ENCODE measurements at places on chromosomes 5 and 9.

DNA sequence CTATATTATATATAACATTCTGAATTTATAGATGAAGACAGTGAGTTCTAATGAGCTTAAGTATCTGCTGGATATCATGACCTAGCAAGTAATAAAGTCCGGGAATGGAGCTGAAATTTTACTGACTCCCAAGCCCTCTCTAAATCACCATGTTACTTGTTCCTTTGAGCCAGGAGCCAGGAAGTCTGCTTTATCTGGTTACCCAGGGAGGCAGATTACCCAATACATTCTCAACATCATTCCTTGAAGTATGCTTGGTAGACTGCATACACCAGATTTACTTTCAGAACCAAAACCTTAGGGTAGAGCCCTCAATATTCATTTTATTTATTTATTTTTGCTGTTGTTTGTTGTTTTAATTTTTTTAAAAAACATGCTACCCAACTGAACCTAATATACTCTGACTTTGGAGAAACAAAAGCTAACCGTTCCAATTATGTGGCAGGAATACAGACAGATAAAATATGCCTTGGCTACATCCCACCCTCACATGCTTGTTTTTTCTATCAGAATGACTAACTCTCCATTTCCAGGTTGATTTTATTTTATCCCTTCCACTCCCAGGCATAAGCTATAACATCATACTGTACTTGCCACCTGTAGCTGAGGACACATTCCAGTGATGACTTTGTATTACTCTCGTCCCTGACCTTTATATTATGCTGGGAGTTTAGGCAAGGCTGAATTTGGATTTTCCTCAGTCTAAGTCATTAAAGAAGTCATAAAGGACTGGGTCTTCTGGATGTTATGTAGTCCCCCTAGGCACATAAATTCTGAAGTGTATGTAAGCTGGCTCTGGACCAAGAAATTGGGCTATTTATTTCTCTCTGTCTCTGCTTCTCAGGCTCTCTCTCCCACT lies 82.0 kb downstream of the YIPF5 start:
- no peak for DNase-seq

- DNase-seq = no peak
These were observed 167.0 kb upstream of the OTULINL start for GRCh38 chr5:14414656-14415023.

- DNase-seq = no peak
These were observed 59.5 kb downstream of the ERMP1 start for GRCh38 chr9:5773324-5773999.

DNA sequence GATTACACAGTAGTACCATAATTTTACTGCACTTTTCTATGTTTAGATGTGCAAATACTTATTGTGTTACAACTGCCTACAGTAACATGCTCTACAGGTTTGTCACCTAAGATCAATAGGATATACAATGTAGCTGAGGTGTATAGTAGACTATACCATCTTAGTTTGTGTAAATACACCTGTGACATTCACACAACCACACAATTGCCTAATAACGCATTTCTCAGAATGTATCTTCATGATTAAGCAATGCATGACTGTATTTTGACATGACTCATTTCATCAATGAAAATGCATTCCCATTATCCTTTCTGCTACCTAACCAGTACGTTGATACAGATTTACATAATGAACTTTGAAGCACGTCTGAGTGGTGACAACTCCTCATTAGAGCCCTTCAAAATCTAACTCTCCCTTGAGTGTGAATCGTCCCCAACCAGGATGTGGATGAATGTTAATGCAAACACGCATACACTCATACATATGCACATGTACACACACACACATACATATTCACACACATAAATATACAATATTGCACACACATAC lies 28.4 kb downstream of the GZMK start:
- DNase-seq = no peak

DNA sequence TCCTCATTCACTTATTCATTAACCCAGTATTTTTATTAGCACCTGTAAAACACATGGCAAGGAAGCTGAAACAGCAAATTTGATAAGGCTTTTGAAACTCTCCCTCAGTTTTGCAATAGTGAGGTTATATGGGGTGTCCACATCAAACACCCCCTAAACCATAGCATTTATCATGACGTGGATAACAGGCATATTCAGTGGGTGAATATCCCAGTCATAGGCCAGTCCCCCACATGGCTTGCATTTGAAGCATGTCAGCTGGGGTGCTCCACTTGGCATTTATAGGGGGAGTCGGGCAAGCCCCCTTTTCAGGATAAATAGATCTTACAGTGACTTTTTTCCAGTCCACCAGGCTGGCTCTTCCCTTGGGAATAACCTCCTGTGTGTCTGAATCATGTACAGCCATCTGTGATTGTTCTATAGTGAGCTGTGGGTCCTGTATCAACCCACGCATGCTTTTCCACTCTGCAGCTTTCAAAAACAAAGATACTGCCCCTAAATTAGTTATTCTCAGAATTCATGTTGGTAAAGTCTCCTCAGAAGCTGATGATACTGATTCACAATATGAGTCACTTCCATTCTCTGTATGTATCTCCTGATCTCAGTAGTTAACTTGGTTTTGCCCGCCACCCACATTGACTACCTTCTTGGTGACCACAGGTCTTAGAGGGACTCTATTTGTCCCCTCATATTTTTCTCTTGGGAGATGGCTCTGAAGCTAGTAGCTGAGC lies 84.4 kb upstream of the SPIN1 start:
- DNase-seq = no peak

DNA sequence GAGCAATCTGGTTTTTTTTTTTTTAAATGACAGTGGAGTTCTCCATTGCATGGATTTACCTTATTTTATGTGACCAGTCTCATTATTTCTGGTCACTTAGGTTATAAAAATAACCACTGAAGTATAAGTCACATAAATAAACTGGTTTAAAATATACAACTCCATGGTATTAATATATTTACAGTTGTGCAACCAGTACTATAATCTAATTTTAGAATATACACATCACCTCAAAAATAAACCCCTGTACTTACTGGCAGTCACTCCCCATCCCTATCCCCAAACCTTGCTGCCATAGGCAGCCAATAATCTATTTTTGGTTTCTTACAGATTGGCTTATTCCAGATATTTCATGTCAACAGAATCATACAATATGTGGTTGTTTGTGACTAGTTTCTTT lies 57.8 kb downstream of the FYB1 start:
- no peak for DNase-seq

DNA sequence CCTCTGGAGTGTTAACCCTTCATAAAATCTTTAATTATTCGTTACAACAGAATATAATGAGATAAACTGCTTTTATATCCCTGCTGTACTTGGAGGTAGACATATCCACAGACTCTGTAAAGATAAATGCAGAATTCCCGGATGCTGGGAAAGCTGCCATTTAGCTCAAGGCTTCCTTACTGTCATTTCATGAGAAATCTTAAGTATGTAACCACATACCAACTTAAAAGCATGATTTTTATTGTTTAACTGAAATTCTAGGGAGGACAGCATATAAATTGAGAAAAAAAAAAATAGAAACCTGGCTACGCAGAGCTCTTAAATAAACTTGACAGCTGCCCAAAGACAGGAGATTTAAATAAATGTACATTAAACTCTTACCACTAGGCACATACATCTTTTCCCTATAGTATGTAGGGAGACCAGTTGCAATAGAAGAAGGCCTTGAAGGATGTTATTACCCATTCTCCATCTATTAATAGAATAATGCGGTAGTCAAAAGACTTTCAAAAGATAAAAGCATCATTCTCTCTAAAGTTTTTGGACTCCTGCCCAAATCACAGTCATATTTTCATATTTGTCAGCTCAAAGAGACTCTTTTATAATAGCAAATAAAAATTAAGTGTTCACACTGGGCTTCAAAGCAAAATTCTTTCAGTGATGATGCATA lies 373.8 kb downstream of the NDUFS4 start:
- no peak for DNase-seq

DNA sequence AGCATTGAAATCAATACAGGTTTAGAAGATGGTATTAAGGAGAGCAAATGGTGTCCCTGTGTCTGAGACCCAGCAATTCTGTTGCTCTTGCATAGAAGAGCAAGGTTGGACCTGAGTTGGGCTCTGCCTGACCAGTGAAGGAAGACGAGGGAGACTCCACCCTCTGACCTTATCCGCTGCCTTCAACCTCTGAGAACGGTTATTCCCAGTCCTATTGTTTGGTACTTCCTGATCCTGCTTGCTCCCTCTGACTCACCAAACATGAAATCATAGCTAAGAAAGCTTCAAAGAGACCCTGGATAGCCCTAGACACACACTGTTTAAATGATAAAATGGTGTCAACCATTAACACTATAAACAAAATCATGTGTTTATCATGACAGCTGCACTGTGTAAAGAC lies 218.5 kb downstream of the PLK2 start:
- no peak for DNase-seq

- no peak for DNase-seq
These were observed 27.5 kb downstream of the ZNF474 start for GRCh38 chr5:122156724-122157325.

- no peak for DNase-seq
These were observed 9.9 kb downstream of the SEPTIN8 start for GRCh38 chr5:132767150-132767549.

DNA sequence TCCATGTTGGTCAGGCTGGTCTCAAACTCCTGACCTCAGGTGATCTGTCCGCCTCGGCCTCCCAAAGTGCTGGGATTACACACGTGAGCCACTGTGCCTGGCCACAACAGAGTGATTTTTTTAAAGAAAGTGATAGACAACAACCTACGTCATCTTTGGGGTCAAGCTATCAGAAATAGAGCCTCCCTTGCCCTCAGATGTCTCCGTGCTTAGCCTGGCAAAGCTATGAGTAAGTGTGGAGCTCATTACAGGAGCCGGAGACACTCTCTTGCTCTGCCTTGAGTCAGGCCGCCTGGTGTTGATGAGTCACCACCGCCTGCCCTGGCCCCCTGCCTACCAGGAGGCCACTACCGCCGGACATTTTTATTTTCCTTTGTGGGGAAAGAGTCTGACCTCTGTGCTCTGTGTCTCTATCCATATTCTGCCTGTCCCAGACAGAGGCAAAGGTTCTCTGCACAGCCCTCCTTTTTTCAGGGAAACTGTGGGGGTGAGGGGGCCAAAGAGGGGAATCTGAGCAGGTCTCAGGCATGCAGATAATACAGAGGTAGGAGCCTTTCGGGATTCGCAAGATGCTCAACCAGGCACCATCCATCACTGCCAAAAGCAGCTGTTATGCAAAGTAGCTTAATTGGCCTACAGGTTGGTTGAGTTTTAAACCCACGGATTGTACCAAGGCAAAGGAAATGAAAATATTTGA lies 123.7 kb upstream of the CPEB4 start:
- no peak for DNase-seq

DNA sequence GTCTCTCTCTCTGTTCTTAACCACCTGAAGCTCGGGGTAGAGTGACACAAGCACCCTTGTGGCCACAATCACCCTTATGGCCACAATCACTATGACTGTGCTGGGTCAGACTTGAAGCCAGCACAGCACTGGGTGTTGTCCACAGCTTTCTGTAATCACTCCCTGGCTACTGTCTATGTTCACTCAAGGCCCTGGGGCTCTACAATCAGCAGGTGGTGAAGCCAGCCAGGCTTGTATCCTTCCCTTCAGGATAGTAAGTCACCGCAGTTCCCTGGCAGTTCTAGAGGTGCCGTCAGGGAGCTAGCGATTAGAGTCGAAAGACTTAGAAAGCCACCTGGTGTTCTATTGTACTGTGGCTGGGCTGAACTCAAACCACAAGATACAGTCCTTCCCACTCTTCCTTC lies 44.2 kb downstream of the GDA start:
- DNase-seq = no peak

- no peak for DNase-seq
These were observed 37.8 kb downstream of the OTULIN start for GRCh38 chr5:14702238-14702839.

DNA sequence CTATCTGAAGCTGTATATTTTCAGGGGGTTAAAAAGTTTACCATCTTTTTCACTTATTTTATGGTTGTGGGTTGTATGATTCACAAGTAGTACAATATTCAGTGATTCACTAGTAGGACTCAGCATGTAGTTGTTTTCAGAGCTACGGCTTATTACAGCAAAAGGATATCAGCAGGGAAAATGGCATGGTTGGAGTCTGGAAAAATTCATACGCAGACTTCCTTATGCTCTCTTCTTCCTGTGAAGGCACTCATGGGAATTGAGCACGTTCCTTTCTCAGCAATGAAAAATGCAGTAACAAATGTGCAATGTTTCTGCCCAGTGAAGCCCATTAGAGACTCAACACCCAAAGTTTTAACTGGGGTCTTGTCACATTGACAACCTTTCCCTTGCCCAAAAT lies 250.5 kb downstream of the KCNN2 start:
- DNase-seq = no peak

- DNase-seq = no peak
These were observed 23.0 kb downstream of the DYNC2I2 start for GRCh38 chr9:128633601-128634000.

DNA sequence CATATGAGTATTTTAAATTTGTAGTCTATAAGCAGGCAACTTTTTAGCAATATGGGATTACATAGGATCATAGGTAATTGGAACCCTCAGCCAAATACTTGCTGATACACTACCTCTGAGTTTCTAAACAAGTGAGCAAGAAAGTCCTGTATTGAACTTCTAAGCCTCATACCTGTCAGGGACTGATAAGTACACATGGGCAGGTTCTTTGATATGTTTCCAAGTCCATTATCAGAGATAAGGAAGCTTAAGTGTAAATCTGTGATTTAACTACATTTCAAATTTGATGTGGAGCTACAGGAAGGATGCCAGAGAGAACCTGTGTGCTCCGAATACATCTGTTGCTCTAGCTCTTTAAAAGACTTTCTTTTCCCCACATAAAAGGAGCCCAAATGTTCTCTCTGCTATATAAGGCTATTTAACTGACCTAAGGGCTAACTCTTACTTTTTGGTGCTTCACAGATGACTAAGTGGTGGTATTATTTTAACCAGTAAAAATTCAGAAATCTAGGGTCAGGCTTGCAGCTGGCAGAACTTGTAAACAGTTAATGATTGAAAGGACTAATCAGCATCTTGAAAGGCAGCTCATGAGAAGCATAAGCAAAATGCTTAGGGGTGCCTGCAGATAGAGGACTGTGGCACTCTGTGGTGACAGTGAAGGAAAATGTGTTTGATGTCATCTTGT lies 228.6 kb downstream of the NR3C1 start:
- DNase-seq = no peak

DNA sequence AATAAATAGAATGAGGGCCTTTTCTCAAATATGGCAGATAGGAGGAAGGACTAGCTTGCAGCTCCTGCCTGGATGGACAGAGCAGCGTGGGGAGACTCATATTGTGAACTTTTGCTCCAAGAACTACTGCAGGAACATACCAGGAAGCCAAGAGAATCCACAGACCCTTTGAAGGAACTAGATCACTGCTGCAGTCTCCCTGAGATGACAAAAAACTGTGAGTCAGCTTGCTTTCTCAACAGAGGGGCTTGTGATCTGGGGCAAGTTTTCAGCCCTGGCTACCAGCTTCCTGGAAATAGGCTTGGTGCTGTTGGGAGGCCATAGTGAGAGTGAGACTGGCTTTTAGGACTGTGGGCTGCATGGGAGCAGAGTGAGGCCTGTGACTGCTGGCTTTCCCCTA lies 170.6 kb upstream of the TRIM32 start:
- no peak for DNase-seq

Measured in activated CD8-positive, alpha-beta memory T cell treated with anti-CD3 and anti-CD28 coated beads for 4 hours (primary cell).